ENCODE measurements at places on chromosomes 1 and 21.

DNA sequence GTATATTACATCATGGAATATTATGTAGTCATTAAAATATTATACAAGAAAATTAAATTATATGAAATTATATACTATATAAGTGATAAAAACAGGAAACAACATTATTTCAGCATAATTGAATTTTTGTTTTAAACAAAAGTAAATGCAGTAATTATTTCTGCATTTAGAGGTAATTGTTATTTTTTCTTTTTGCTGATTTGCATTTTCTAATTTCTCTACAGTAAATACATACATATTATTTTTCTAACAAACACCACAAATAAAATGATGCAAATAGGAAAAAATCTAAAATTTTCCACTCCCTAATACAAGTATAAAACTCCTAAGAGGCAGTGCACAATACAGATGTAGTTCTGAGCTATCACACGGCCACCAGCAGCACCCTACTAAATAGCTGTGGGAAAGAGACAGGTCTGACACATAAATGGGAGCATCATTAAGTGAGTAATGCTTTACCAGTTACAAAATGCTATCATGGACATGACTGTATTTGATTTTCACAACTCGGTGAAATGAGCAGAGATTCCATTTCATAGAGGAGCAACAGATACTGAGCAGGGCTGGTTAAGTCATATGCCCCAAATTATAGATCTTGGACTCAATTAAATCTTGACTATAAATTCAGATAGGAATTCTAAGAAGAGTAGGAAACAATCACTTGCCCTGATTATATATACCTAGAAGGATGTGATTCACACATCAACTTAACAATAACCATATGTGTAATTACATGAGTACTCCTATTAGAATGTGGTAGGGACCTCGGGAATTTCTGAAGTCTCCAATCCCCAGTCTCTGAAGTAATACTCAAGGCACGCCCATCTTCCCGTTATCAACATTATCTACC, 49.0 kb downstream of the NRIP1 start:
- no peak overlapping the region for H3K27ac ChIP-seq
- H3K4me3 ChIP-seq = no peak overlapping the region

GRCh38 chr1:173168941-173169340, 38.2 kb downstream of the TNFSF4 start:
- DNase-seq = no peak
- no peak overlapping the region for H3K4me3 ChIP-seq
- no peak overlapping the region for H3K27ac ChIP-seq
- H3K36me3 ChIP-seq = peaks cover 5% of the 10 kb centered on the region
- H3K27me3 ChIP-seq = no peaks in the 10 kb centered on the region

GRCh38 chr1:163094589-163094988, 25.4 kb downstream of the RGS4 start:
- H3K36me3 ChIP-seq = no peaks in the 10 kb centered on the region
- no peaks in the 10 kb centered on the region for H3K4me1 ChIP-seq
- no peak for DNase-seq
- H3K27ac ChIP-seq = no peak overlapping the region
- H3K27me3 ChIP-seq = peaks cover 1% of the 10 kb centered on the region

- no peak overlapping the region for H3K4me3 ChIP-seq
- peaks cover 23% of the 10 kb centered on the region for H3K4me1 ChIP-seq
- DNase-seq = no peak
- peak overlapping the region; percentile 41 for H3K27ac ChIP-seq
- peaks cover 1% of the 10 kb centered on the region for H3K36me3 ChIP-seq
- H3K27me3 ChIP-seq = no peaks in the 10 kb centered on the region
These were observed 15.6 kb upstream of the THEM4 start for GRCh38 chr1:151924691-151925587.

All from memory B cell (primary cell).